NCI-H2171 treated with DMSO at 0.1 percent for 48 hours (cell line): ENCODE measurements at places on chromosomes 3 and 15.
A peak's percentile ranks its signal among the peaks of the same experiment; 100 is the strongest.

- peak; percentile 89 for DNase-seq
These were observed at the start of gene FMN1 for GRCh38 chr15:33194704-33195670. FMN1 (minus strand) TSS chr15:33194714; CDS start chr15:33154914, 39,800 bp downstream.

- DNase-seq: no peak
These were observed 279.4 kb upstream of the UBE2E2 start for GRCh38 chr3:22923711-22924110.

- peak; percentile 74 for DNase-seq
These were observed 314.3 kb upstream of the RASGRP1 start for GRCh38 chr15:38878926-38879325.

GRCh38 chr3:119239206-119239820 is 1.4 kb downstream of the B4GALT4 start:
- DNase-seq: no peak

DNA sequence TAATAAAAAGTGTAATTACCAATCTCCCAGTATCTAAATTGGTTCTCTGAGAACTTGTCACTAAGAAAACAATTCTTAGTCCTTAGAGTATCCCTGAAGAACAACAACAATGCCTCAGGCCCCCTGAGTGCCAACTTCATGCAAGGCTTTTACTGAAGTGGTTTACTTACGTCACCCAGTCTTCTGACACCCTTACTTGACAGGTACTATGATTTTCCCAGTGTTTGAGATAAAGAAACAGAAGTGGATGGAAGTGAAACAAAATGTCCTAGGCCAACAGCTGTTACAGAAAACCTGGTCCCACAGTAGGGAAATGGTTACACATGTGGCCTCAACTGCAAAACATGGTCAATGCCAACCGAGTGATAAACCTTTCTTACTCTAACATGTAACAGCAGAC is 331.1 kb downstream of the FOXP1 start:
- no peak for DNase-seq

GRCh38 chr15:71761649-71762048 is 48.7 kb upstream of the NR2E3 start:
- DNase-seq: no peak

DNA sequence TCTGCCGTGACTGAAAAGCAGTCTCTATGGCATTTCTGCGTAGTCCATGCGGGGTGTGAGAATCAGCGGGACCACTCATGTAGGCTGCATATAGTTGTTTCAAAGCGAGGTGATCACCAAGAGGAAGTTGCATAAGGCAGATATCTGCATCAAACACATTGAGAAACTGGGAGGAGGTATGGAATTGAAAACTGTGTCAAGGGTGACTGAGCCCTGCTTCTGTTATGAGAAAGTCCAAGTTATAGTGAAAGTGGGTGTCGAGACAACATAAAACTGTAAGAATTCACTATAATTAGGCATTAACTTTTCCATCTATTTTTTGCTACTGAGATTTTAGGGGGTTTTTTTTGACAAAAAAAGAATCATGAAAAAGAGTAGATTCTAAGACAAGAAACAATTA is 109.3 kb downstream of the ZIC1 start:
- DNase-seq: no peak

DNA sequence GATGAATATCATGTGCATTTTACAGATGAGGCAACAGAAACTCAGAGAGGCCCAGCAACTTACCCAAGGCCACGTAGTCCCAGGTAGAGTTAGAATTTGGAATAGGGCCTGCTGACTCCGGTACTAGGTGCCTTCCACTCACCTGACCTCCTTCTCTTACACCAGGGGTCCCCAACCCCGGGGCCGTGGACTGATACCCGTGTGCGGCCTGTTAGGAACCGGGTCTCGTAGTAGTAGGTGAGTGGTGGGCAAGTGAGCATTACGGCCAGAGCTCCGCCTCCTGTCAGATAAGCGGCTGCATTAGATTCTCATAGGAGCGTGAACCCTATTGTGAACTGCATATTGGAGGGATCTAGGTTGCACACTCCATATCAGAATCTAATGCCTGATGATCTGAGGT is 64.8 kb downstream of the SMAD3 start:
- no peak for DNase-seq

DNA sequence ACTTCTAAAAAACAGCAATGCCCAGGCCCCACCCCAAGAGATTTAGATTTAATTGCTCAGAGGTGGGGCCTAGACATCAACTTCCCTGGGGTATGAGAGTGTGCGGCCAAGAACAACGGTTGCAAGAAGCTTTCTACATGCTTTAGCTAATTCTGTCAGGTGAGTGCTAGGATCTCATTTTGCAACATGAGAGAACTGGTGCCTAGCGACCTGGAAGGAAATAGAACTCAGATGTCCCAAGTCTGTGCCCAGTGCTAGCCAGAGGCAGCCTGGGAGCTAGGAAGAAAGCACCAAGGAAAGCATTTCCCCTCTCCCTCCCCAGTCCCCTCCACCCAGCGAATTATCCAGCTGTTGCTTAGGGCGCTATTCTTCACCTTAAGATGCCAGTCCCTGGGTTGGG is 22.9 kb upstream of the HRH1 start:
- DNase-seq: peak; percentile 2
